Epithelial cell of proximal tubule (primary cell): ENCODE measurements at places on chromosomes 16 and 17.

GRCh38 chr16:83530293-83530692 lies 277.5 kb upstream of the HSBP1 start:
- DNase-seq: no peak

DNA sequence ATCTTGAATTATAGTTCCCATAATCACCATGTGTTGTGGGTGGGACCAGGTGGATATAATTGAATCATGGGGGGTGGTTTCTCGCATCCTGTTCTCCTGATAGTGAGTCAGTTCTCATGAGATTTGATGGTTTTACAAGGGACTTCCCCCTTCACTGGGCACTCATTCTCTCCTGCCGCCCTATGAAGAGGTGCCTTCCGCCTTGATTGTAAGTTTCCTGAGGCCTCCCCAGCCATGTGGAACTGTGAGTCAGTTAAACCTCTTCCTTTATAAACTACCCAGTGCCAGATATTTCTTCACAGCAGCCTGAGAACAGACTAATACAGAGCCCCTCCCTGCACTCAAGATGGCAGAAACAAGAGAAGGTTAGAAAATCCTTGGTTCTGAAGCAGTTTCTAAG lies 26.4 kb downstream of the LDAF1 start:
- no peak for DNase-seq

DNA sequence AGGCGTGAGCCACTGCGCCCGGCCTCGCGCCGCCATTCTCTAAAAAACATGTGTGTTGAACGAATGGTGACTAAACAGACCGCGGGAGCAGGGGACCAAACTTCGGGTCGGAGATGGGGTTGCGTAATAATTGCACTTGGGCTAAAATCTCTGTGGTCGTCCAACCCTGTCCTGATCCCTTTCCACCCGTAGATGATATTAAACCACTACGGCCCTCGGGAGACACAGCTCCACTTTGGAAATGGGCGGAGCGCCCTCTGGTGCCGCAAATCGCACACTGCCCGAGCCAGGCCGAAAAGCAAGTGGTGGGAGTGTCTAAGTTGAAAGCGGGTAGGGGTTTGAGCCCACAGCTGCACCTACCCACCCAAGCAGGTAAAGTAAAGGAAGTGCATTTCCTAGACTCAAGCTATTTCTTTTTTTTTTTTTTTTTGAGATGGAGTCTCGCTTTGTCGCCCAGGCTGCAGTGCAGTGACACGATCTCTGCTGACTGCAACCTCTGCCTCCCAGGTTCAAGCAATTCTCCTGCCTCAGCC lies 17.0 kb downstream of the CAVIN1 start:
- no peak for DNase-seq

DNA sequence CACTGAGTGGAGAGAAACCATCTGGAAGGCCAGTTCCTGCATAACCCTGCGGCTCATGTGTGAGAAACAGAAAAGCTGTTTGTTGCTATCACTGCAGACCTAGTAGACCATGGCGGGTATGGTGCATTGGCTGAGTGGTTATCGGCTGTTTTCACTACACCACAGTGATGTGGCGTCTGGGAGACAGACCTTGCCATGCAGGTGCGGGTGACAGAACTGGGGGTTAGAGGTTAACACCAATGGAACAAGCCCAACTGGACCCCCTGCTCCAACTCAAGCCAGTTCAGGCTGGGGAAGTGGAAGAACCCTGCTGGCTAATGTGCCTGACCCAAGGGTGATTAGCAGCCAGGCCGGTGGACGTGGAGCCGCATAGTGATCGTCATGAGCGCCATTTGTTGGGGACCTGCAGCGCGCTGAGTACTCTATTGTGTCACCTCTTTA lies 91.9 kb downstream of the IRF8 start:
- DNase-seq: no peak

DNA sequence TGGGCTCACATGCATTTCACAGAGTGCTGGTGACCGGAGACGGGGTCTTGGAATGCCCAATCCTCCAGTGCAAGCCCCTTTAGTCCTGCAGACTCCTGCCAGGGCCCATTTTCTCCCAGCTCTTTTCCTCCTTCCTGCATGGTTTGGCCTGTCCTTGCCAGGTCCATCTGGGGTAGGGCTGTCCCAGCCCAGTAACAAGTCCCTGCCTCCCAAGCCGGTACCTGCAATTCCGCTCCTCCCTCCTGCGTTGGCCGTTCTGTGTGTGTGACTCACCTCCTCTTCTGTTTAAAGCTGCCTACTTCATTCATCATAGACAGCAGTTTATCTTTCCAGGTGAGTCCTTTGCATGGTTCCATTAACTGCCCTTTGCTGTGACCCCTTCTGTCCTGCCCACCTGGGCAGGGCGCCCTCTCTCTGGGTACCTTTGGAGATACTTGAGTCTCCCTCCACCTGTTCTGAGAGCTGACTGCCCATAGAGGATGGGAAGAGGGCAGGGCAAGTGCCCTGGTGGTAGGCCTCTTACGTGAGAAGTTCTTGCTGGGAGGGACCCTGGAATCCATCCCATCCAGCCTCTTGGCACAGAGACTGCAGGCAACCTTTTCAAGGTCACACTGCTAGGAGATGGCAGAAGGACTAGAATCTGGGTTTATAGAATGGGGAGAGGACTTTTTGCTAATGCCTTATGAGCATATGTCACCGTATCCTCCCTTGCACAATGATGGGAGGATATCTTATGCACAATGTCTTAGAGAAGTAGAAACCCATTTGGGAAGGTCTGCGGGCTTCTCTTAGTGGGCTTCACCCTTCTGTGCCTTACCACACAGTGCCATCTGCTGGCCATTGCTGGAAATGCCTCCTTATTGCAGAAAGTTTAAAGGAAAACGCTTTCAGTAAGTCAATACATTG lies 29.7 kb upstream of the LGALS9 start:
- no peak for DNase-seq

DNA sequence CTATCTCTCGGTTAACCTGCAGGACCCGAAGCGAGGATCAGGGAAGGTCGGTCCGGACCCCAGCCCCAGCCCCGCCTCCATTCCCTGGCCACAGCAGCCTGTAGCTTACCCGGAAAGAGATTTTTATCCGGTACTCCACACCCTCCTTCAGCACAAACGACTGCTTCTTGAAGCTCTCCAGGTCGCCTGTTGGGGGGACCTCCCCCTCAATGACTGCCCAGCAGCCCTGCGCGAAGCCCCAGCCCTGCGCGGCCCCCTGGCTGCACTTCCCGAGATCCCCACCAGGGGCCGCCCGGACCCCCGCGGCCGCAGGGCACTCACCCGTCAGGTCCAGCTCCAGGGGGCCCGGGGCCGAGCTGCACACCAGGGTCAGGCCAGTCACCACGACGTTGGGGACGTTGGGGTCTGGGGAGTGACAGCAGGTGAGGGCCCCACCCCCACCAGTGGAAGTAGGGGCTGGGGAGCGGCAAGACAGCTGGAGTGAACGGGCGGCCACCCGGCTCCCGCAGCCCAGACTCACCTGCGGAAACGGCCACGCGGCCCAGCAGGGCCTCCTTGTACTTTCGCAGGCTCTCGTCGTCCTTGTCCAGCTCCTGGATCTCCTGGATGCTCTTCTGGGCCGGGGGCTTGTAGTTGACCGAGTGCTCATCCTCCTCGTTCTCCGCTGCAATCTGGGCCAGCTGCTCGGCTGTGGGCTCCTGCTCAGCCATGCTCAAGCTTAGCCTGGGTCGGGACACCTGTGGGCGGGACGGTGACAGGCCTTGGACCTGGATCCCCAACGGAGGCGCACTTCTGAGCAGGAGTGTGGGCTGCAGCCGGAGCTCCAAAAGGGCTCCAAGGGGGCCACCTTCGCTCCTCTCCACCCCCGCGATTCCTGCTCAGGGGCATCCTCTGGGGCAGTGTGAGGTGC lies 1.7 kb downstream of the ARHGDIA start:
- DNase-seq: no peak

- no peak for DNase-seq
Observed at GRCh38 chr17:57619061-57619937, 125.8 kb downstream of the CCDC182 start.

DNA sequence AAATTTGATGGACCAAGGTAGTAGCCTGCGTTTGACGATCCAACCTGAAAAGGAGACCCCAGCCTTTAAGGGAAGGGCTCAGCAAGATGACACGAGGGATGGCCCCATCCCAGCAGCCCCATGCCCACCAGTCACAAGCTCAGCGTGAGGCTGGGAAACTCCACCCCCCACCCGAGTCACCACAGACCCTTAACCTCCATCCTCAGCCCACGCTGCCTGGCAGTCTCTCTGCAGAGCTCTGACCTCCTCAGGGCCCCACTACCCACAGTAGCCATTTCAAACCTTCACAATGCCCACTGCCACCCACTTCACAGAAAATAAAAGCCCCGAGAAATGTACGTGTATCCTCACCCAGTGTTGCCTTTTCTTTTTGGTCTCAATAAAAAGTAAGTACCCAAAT lies 18.7 kb downstream of the USP36 start:
- DNase-seq: no peak

DNA sequence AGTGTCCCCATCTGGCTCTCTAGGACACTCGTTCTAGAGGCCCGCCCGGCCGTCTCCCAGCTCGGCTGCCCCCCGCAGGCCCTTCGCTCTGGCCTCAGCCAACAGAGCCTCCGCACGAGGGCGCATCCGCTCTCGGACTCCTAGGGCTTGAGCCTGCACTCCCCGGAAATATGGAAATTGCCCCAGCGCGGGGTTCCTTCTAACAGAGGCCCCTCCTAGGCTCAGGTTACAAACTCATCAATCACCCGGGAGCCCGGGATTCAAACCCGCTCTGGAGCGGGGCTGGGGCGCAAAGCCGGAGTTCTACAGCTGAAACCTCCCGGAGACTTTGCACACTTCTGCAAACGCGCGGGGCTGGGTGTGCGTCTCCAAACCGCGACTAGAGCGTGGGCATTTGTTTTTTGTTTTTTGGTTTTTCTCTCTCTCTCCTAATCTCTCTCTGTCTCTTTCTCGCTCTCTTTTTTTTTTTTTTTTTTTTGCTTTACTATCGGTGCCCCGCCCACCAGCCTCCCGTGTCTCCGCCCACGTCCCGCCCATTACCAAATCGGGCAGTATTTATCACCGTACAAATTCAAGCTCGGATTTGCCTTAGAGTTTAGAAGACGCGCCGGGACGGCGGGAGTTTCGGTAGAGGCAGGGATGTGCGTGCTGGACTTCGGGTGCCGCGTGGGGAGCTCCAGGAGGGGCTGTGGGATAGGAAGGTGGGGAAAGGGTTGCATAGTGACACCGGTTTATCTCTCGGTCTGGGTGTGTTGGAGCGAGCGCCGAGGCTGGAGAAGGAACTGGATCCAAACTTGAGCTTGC lies 2.4 kb upstream of the FOXL1 start:
- peak; percentile 72 for DNase-seq

DNA sequence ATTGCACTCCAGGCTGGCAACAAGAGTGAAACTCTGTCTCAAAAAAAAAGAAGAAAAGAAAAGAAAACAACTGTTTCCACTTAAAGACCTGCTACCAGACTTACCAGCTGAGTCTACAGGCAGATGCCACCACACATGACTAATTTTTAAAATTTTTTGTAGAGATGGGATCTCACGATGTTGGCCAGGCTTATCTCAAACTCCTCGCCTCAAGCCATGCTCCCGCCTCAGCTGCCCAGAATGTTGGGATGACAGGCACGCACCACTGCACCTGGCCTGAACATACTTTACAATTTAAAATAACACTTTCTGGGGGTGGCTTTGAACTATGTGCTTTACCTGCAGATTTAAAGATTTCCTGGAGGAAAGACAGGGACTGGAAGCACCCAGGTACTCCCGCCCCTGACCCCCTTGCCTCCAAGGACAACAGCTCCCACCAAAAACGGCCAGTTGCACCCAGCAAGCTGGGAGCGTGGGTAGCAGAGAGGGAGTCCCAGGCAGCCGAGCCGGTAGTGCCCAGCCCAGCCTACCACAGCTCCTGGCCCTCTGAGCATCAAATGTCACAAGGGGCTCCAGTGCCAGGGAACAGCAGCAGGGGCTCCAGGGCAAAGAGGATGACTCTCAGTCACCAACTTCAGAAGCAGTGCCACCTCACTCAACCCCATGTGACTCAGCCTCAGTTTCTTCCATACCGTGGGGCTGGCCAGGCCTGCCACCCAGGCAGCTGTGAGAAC lies 262.9 kb downstream of the PARN start:
- DNase-seq: no peak

DNA sequence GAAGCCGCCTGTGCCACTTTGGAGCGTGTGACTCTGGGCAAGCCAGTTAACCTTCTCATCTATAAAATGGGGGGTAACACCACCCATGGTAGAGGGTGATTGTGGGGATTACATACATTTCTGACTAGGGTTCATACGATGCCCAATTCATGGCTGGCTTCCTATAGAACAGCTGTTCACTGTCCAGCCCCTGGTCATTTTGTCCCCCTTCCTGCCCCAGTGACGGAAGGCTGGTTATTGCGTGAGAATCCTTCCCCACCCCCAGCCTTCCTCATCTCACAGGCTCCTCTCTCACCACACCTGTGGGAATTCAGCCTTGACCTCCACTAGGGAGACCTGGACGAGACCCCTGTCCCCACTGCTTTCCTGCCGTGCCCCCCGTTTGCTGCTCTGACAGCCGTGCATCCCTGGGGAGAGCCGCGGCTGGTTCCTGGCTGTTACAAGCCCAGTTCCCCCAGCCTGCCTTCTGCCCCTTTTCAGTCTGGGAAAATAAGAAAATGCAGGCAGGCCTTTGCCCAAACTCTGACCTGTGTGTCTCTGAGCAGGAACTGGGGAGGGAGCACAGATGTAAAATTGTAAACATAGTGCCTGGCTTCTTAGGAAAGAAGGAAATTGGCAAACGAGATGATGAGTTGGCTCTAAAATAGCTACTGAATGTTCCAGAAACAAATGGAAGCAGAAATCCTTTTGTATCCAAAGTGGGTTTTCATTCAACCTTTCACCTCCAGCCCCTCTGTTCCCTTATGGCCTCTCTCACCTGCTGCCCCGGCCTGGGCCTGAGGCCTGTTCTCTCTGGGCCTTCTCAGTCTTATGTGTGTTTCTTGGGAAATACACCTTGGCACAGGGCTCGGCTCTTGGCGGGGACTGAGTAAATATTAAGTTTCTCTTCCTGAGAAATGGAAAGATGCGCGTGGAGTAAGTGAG lies 67.3 kb downstream of the OR1D5 start:
- DNase-seq: no peak

DNA sequence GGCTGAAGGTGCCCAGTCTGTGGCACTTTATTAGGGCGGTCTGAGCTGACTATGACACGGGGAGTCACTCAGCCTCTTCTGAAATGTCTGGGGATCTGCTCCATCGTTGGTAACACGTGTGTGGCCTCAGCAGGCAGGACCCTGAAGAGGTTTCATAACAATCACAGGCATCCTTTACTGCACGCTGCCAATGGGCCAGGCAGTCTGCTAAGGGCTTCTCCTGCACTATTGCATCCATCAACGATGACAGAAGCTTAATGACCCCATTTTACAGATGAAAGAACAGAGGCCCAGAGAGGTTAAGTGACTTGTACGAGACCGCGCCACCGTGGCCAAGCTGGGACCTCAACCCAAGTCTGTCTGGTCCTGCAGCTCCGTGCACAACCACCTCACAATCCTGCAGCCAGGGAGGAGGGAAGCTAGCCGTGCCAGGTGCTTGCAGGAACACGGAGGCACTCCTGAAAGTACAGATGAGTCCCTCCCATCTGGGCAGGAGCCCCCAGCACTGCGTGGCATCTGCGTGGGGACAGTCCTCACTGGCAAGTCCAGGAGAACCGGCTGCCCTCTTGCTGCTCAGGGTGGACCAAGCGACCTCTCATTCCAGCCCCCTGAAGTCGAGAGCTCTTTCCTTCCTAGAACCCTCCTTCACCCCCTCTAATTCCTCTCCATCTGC lies 40.0 kb downstream of the RPH3AL start:
- DNase-seq: no peak
